Epithelial cell of proximal tubule (primary cell): ENCODE measurements at places on chromosomes 11 and 22. TPM values are rescaled to one million over a fixed set of nuclear protein-coding genes. Genes with fewer than 3 reads are reported as not detected.

Gene CD6
- total RNA-seq, result 0.23 TPM in 1 of 2 replicates, not detected in the other

Gene UBXN1
- 162 and 235 TPM in 2 replicates for total RNA-seq

Gene TUB
- total RNA-seq, result 2.9 and 3.2 TPM in 2 replicates

Gene C11orf21
- total RNA-seq, result not detected in 2 replicates

Gene PLAAT2
- total RNA-seq, result 0.29 TPM in 1 of 2 replicates, not detected in the other

GRCh38 chr11:66579017-66579606, 10.7 kb upstream of the CTSF start:
- no peak for DNase-seq

GRCh38 chr22:43014316-43014868, 557 bp downstream of the PACSIN2 start:
- DNase-seq, result no peak

GRCh38 chr22:20117633-20118299, 740 bp upstream of the TRMT2A start:
- DNase-seq, result no peak

DNA sequence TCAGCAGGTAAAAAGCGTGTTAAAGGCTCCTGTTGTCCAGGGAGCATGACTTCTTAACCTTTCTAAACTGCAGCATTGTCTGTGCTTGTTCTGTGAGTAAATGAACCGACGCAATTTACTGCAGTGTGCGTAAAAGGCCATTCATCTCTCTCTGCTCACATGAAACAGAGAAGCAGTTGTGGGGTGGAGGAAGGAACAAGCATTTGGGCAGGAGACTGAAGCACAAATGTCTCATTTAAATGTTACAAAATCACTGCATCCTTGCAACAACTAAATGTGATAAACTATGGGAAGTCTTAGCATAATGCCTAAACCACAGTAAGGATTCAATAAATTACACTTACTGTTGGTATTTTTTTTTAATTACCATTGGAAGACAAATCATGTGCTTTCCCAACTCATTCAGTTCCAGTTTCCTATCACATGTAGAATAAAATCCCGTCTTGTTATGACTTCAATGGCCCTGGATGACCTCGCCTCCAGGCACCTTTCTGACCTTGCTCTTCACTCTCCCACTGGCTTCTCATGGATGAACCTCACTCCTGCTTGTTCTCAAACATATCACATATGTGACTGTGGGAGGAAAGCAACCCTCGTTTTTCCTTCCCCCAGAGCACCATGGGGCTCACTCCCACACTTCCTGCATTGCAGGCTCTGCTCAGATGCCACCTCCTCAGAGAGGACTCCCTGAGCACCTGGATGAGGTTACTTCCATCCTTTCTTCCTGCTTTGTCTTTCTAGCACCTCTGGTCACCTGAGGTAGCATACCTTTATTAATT, 21.6 kb upstream of the RFPL2 start:
- no peak for DNase-seq

DNA sequence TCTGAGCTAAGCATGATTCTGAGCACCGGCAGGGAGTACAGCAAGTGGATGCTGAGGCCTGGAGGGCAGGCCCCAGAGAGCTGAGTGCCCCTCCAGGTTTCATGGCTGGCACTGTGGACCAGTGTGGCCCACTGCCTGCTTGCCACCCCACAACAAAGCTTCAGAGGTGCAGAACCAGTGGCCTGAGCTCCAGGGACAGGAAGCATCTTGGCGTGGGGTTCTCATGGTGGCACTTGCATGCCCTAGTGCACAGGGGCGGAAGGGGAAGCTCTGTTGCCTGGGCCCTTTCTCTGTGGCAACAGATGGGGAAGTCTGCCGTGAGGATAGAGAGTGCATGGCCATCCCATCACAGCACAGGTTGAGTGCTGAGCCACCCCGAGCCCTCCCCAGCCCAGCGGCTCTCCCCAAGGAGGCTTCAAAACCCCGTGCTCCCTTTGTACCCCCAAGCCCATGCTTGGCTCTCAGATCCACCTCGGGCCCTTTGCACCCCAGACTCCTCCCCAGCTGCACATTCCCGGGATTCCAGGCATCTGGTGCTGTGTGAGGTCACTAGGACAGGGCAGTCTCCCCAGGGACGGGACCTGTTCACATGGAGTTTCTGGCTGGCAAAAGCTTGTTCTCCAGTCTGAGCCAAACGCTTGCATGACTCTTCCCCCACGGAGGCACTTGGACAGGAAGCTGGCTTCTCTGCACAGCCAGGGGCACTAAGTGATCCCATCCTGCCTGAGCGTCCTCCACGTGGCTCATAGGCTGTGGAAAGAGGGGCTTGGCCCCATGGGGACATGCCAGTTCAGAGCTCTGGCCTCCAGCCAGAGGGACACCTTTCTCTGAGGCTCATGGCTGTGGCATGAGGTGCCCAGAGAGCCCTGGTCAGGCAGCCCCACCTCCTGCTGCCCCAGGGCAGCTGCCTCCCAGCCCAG, 4.2 kb downstream of the SLC25A1 start:
- DNase-seq, result peak; percentile 25

- DNase-seq, result peak; percentile 22
Measured at GRCh38 chr22:34966980-34967565, 98.9 kb upstream of the ISX start.

- DNase-seq, result peak; percentile 55
Measured at GRCh38 chr11:118820412-118821357, 29.7 kb upstream of the DDX6 start.

- DNase-seq, result no peak
Measured at GRCh38 chr11:91810871-91811270, 413.7 kb upstream of the FAT3 start.

- no peak for DNase-seq
Measured at GRCh38 chr11:66912911-66913310, 45.3 kb downstream of the PC start.

DNA sequence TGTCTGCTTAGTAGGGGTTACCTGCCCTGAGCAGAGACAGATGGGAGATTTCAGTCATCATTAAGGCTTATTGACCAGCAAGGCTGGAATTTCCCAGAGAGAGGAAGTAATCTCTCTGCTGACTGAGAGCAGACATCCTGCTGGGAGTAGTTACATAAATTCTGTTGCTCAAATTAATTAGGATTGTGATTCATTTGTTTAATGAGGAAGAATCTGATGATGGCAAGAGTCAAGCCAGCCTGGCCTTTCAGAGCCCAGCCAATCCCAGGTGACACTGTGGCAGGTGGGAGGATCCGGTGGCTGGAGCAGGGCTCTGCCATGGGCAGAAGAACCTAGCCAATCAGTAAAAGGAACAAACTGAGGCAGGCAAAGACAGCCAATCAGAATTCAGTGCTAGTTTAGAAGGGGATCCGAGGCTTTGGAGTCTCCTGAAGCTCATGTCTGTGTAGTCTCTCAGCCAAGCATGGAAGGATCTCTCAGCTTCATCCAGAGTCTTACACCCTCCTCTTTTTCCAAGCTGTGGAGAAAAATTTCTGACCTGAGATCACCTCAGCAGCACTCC, 61.2 kb upstream of the CHST1 start:
- DNase-seq, result no peak

DNA sequence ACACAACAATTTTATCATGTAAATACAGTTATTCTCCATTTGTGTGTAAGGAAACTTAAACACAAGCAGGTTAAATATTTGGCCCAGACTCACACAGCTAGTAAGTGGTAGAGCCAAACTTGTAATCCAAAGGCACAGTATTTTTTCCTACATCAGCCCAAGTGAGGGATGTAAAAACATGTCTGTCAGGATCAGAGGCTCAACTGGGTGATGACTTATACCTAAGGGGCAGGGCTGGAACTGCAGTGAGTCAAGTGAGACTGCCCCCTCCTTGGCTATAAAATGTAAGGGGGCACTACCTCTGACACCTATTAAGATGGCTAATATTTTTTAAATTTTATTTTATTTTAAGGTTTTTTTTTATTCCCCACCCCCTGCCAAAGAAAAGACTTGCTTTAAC, 82.6 kb downstream of the APIP start:
- DNase-seq, result no peak
